NCI-H2029 treated with DMSO at 0.1 percent for 48 hours (cell line): ENCODE measurements at places on chromosomes 4 and X.

DNA sequence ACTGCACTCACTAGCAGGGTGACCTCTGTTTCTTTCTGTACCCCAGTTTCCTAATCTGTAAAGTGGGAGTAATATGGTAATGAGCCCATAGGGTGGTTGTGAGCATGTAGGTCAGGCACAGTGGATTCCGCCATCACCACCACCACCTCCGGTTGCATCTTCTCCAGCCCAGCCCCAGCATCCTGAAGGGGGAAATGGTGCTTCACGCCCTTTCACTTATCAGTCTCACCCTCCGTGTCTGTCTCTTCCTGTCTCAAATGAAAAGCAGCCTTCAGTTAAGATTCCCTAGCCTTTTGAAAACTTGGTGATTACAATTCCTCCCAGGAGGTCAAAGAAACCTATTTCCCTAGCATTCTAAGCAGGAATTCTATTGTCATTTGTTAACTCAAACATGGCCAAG is 16.9 kb upstream of the XPNPEP2 start:
- no peak for DNase-seq

DNA sequence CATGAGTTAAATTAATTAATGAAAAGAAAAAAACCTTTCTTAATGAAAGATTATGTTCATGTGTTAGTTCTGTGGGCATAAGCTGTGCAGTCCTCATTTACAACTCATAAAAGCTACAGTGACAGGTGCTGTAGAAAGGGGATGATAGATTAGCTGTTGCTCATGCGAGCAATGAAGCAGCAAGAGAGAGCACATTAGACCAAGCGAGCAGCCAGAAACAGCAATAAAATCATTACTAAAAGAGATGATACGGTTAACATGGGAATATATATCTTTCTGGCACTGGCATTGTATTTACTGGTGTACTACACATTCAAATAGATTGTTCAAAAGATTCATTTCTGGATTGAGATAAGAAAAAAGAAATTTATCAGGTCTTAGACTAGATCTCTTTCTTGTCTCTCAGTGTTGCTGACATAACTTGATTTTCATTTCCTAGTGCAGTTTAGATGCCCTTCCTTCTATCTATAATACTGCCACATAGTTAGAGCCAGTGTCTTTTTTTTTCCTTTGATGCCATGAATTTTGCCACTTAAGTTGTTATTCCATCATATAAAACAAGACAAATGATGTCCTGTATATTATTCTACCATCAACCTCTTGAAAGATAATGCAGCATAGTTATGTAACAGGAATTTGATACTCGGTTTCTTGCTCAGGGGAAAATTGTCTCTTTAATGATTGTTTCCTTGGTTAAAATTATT is 164.6 kb downstream of the BANK1 start:
- no peak for DNase-seq

- DNase-seq, result no peak
These were observed 83.6 kb downstream of the NBDY start for GRCh38 chrX:56812515-56813105.

GRCh38 chr4:18166925-18167324 is 145.4 kb upstream of the LCORL start:
- DNase-seq, result no peak

- DNase-seq, result no peak
These were observed 28.4 kb upstream of the TADA2B start for GRCh38 chr4:7014815-7015214.

GRCh38 chrX:114626323-114626722 is 42.4 kb downstream of the HTR2C start:
- no peak for DNase-seq

DNA sequence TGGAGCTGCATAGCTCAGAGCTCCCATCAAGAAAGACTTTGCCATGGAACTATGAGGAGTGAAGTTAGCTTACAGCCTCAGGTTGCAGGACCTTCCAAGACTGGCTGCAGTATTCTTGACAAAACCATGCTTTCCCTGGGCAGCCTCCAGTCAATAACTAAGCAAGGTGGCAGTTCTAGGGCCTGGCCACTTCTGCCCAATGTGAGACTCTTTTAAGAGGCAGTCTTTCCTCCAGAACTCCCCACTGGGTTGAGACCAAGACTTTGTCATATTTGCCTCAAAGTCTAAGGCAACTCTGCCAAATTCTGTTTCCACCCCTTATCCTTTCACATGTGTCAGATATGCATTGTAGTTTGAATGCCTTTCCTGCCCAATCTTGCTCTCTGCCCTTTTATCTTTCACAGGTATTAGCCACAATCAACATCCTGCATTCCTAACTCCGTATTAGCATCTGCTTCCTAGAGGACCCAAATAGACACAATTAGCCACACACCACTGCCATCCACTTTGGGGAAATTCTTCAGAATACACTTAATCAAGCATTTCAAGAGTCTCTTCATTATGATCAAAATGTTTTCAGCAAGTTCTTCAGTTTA is 17.7 kb upstream of the SLC25A43 start:
- no peak for DNase-seq

- no peak for DNase-seq
These were observed 890.0 kb upstream of the FRG1 start for GRCh38 chr4:189050643-189051042.

GRCh38 chr4:53854991-53855568 is 209.3 kb downstream of the CHIC2 start:
- DNase-seq, result no peak

DNA sequence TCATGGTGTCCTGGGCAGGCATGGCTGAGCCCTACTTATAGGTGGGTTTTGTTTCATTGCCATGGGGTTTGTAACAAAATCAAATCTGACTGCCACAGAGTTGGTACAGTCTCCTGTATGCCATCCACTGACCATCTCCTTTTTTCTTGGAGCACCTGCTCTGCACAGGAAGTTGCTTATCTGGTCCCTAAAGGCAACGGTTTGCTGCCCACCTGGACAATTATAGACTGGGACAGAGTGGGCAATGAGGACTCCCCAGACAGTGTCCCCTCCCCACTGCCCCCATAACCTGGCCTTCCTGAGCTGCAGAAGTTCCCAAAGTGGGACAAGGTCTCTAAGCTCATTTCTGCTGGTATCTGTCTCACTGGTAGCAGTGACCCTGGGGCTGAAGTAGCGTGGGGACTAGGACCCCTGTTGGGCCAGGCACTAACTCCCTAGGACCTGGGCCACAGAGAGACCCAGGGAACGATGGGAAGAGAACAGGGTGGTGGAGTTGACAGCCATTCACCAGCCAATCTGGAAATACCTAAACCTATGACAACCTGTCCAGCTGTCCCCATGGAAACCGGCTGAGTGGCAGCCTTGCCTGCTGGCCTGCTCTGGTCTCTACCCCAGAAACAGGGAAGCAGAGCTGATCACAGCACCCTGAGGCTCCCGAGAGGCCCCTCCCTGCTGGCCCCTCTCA is 64.7 kb downstream of the WFS1 start:
- DNase-seq, result no peak

- DNase-seq, result no peak
These were observed 180.6 kb upstream of the MAP3K15 start for GRCh38 chrX:19695884-19696283.

- no peak for DNase-seq
These were observed 143.4 kb downstream of the CDS1 start for GRCh38 chr4:84726356-84726755.

- DNase-seq, result no peak
These were observed 10.4 kb downstream of the SMPX start for GRCh38 chrX:21747558-21747957.

- DNase-seq, result no peak
These were observed 2.0 kb downstream of the PGK1 start for GRCh38 chrX:78105944-78106650.

DNA sequence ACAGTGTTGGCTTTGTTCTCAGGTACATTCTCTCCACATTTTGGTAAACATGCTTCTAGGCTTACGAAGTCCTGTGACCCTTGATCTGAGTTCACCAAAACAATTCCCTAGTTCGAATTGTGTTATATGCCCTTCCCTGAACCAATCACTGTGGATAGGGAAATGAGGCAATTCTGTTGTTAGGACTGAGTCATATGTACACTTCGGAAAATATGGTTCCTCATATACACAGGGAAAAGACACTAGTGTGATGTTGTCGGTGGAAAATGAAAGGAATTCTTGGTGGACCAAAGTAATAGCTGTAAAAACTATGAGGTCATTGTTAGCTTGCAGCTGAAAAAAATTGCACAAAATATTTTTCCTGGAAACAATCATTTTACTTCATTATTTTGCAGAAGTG is 46.6 kb upstream of the MAGEC2 start:
- DNase-seq, result no peak

GRCh38 chr4:73864961-73865360 is 4.2 kb upstream of the CXCL1 start:
- no peak for DNase-seq

- DNase-seq, result no peak
These were observed 14.3 kb downstream of the FAM53A start for GRCh38 chr4:1669850-1670249.

DNA sequence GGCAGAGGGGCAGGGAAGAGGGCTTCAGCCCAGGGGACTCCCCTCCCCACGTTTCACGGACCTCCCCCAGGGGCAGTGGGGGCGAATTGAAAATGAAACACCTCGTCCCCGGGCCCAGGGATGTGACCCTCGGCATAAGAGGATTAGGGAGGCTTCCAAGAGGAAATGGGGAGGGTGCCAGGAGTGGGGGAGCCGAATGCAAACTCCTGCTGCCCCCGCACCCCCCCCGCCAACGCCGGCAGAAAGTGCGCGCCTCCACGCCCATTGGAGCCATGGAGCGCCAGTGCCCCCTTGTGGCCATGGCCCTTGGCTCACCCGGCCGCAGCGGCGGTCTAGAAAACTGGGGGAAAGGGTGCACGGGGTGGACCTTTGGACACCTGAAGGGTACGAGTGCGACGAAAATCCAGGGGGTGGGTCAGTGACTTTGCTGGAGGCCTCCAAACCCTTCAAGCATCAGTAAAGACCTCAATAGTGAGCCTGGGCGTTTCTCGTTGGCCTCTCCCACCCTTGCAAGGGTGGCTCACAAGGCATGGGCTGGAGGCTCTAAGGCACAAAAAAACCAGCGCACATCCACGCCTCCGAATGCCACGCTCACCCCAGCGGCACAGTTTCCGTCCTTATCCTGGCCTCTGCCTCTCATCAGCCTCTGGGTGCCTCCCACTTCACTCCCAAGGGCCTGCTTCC is 120.8 kb upstream of the PJA1 start:
- DNase-seq, result no peak

- no peak for DNase-seq
These were observed 36.5 kb downstream of the SLC7A11 start for GRCh38 chr4:138205531-138206233.

DNA sequence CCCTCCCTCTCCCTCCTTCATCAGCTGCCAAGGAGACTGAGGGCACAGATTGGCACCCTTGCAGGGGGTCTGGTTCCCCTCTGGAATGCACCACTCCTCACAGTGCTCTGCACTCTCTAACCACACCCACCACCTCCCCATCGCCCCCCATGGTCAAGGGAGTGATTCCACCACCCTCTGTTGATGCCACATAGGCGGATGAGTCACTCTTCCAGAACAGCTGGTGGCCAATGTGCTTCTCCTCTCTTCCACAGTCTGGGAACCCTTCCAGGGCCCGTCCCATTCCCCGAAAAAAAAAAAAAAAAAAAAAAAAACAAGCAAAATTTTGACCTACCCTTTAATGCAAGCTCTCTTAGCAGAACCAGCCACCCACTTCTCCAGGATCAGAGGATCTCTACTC is 341.3 kb upstream of the KLF3 start:
- DNase-seq, result no peak

GRCh38 chrX:109880629-109881028 is 122.3 kb upstream of the TMEM164 start:
- DNase-seq, result no peak

- peak; percentile 21 for DNase-seq
These were observed 180.7 kb downstream of the GASK1B start for GRCh38 chr4:157992038-157992705.

DNA sequence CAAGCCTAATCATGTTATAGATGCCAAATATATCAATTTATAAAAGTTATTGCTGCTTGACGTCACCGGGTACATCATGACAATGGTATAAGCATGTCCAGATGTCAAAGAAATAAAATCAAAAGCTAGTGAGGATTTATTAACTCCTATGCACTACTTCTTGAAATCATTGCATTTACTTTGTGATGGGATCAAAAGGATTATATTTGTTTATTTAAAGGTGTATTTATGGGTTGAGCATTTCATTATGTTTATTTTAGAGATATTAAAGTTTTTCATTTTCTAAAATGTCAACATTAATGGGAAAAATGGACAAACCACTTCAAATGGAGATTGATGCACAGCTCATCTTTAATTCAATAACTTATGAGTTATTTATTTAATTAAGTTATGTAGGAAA is 277.8 kb downstream of the EPHA5 start:
- no peak for DNase-seq

DNA sequence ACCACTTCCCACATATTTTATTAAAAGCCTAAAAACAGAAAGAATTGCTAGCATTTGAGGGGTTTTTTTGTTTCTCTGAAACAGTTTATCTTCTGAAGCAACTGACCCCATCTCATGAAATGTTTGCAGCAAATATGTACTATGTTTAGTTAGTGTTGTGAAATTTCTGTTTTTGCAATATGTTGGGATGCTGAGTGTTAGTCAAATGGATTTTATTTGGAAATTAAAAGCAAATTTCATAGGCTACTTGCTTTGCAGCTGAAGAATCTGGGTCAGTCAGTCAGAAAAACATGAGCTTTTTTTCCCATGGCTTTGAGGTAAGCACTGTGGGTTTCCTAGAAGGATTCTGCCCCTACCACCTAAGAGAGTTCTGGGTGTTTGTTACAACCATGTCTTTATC is 184.9 kb upstream of the DKK2 start:
- no peak for DNase-seq

- DNase-seq, result no peak
These were observed 55.1 kb upstream of the F9 start for GRCh38 chrX:139475432-139475831.

GRCh38 chr4:7779432-7779768 is 160.3 kb downstream of the AFAP1 start:
- no peak for DNase-seq

DNA sequence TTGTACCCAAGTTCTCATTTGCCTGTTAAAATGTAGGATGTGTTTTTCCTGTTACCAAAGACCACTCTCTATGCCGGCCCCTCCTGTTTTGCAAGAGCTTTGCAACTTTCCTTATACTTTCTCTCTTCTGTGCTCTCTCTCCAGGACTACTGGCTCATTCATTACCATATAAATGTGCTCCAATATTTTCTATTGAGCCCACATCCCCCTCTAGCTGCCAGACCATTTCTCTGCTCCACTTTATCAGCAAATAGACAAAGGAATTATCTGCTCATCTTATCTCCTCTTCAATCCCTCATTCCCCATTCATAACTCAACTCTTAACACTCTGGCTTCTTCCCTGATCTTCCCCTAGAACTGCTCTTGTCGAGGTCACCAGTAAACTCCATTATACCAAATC is 33.6 kb downstream of the RPGR start:
- DNase-seq, result no peak

- no peak for DNase-seq
These were observed 69.0 kb upstream of the SRD5A3 start for GRCh38 chr4:55277011-55277410.

DNA sequence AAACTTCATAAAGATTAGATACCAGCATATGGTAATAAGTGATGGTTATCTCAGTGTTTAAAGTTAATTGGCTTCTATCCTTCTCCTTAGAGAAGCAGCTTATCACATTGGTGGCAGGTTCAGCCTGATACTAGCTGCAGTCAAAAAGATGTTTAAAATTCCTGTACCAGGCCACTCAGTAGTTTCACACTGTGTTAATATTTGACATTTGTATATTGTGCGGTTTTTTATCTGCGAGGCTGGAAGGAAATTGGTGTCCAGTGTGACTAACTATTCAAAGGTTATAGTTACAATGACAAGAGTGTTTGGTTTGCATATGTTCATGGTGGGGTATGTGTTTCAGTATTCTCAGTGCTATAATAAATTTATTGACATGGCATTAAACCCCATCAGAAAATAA is 27.5 kb upstream of the TBC1D8B start:
- no peak for DNase-seq

GRCh38 chr4:80036949-80037685 is 35.9 kb downstream of the ANTXR2 start:
- no peak for DNase-seq
